Right renal cortex interstitium (tissue), 3 donors: ENCODE measurements at places on chromosomes 3 and 15. TPM values are rescaled to one million over a fixed set of nuclear protein-coding genes. Genes with fewer than 3 reads are reported as not detected.

Gene SNTN
- polyA plus RNA-seq = not detected

Gene SCG5
- 23.1 TPM for polyA plus RNA-seq

Gene SLC51B
- polyA plus RNA-seq = 11.8 TPM

Gene MYO5A
- 7.9 TPM for polyA plus RNA-seq

Gene FBLN2
- polyA plus RNA-seq = 24.2 TPM

Gene RHOV
- 1.4 TPM for polyA plus RNA-seq

Gene ZNF385D
- polyA plus RNA-seq = 18.8 TPM

Gene RETNLB
- polyA plus RNA-seq = not detected

Gene CFAP161
- polyA plus RNA-seq = 0.37 TPM

Gene DUOX1
- 3.1 TPM for polyA plus RNA-seq

Gene PFN2
- 490 TPM for polyA plus RNA-seq

Gene GOLGA6L4
- 11.5 TPM for polyA plus RNA-seq

Gene SLITRK3
- 0.60 TPM for polyA plus RNA-seq

Gene DISP2
- 0.51 TPM for polyA plus RNA-seq

Gene CGNL1
- 72.5 TPM for polyA plus RNA-seq

Gene RAMAC
- 43.6 TPM for polyA plus RNA-seq

Gene GABRA5
- polyA plus RNA-seq = 0.40 TPM

Gene KLF15
- polyA plus RNA-seq = 11.6 TPM

Gene SLC12A1
- 735 TPM for polyA plus RNA-seq

Gene AP3B2
- 2.1 TPM for polyA plus RNA-seq

Gene LDHAL6B
- 0.11 TPM for polyA plus RNA-seq

Gene C3orf18
- 14.0 TPM for polyA plus RNA-seq

Gene SACM1L
- 61.4 TPM for polyA plus RNA-seq

Gene B4GALT4
- 35.7 TPM for polyA plus RNA-seq

Gene CERS3
- 0.10 TPM for polyA plus RNA-seq

Gene KCNAB1
- 2.9 TPM for polyA plus RNA-seq

Gene ITPKA
- polyA plus RNA-seq = 0.42 TPM

Gene GP5
- polyA plus RNA-seq = 0.72 TPM

Gene ZNF660
- 11.1 TPM for polyA plus RNA-seq

Gene CTNNB1
- 522 TPM for polyA plus RNA-seq

Gene GOLGA8S
- polyA plus RNA-seq = 0.91 TPM

Gene VIPR1
- polyA plus RNA-seq = 0.93 TPM

Gene P2RY14
- 1.0 TPM for polyA plus RNA-seq

Gene SLC22A14
- 0.37 TPM for polyA plus RNA-seq

Gene SLCO2A1
- 16.1 TPM for polyA plus RNA-seq
